ENCODE measurements at places on chromosomes 6 and 20. TPM values are rescaled to one million over a fixed set of nuclear protein-coding genes. Genes with fewer than 3 reads are reported as not detected.

DNA sequence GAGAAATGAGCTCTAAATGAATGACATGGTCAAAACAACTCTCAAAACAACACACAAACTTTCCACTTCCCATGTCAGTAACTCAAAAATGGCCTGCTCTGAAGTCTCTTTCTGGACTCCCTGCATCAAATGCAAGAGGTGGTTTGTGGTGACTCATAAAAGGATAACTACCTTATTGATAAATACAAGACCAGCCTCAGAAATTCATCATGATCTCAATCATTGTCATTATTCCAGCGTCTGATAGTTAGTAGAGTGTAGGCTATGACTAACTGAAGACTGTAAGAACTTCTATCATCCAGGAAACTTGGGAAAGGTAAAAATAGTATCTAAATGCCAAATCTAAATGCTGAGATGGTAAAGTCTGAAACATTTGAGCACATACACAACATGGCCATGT, 369.4 kb downstream of the BMP2 start:
- no peaks in the 10 kb centered on the region for H3K36me3 ChIP-seq
- H3K27me3 ChIP-seq: no peaks in the 10 kb centered on the region

- no peaks in the 10 kb centered on the region for H3K27me3 ChIP-seq
- H3K27ac ChIP-seq: no peak overlapping the region
- H3K4me3 ChIP-seq: no peak overlapping the region
- no peaks in the 10 kb centered on the region for H3K4me1 ChIP-seq
Observed at GRCh38 chr6:15790116-15790515, 127.3 kb upstream of the DTNBP1 start.

DNA sequence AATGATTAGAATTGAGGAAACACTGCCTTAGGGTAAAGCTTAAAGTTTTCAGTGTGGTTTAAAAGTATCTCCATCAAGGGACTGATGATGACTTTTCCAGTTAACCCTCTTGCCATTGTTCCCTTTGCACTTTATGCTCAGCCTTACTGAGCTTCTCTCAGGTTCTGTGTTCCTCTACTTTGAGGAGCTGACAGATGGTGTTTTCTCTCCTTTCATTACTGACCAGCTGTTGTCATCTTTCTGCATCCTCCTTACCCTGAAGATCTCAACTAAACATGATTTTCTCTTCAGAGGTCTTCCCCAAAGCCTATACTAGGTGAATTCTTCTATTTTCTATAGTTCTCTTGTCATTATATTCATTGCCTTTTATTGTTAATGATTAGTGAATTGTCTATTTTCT, 475.6 kb upstream of the SYNCRIP start:
- H3K4me3 ChIP-seq: no peak overlapping the region
- no peaks in the 10 kb centered on the region for H3K36me3 ChIP-seq
- DNase-seq: no peak
- H3K27me3 ChIP-seq: no peaks in the 10 kb centered on the region
- H3K27ac ChIP-seq: no peak overlapping the region
- H3K4me1 ChIP-seq: no peaks in the 10 kb centered on the region

- H3K36me3 ChIP-seq: no peaks in the 10 kb centered on the region
- no peaks in the 10 kb centered on the region for H3K27me3 ChIP-seq
- H3K4me1 ChIP-seq: no peaks in the 10 kb centered on the region
- no peak for DNase-seq
Observed at GRCh38 chr20:36147690-36148089, 6.8 kb upstream of the EPB41L1 start.

DNA sequence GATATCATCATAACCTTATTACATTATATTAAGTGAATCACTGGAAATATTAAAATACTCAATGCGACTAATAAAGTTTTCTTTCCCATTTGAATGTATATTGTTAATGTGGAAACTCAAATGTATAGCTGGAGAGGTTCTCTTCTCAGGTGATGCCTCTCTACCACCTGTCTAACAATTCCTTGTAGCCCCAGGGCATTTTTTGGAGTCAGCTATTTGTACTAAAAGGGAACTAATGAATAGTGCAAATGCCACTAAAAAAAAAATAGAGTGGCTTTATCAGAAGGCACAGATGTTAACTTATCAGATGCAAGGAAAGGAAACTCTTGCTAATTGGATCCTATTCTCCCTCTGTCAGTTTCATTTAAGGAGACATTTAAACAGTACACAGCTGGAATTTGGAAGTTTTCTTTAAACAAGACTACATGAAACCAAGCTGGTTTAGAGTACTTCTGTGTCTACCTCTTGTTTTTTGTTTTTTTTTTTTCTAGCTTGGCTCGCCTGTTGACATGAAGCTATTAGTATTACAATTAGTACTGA, 897.0 kb upstream of the SLC35B3 start:
- no peak for DNase-seq
- H3K36me3 ChIP-seq: no peaks in the 10 kb centered on the region
- no peaks in the 10 kb centered on the region for H3K4me1 ChIP-seq
- no peak overlapping the region for H3K4me3 ChIP-seq
- H3K27me3 ChIP-seq: no peaks in the 10 kb centered on the region

DNA sequence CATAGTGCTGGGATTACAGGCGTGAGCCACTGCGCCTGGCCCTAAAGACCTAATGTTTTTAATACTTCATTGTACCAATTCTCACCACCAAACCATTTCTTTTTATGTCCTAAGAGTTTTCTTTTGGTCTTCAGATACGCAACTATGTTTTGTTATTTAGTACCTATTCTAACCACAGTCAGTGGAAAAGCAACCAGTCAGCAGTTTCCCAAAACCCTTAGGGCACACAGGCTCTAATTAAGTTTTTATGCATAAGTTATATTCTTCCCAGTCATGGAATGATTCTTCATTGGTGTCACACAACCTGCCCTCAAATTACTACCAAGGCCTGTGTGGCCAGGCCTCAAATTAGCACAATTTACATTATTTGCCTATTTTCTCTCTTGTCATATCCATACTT, 247.7 kb upstream of the KCNQ5 start:
- H3K4me1 ChIP-seq: no peaks in the 10 kb centered on the region
- H3K27me3 ChIP-seq: no peaks in the 10 kb centered on the region
- H3K4me3 ChIP-seq: no peak overlapping the region
- no peak for DNase-seq

TRAPPC3L gene
- not detected for total RNA-seq

All from CD4-positive, alpha-beta memory T cell (primary cell).